ENCODE measurements at places on chromosomes 3 and 15.

DNA sequence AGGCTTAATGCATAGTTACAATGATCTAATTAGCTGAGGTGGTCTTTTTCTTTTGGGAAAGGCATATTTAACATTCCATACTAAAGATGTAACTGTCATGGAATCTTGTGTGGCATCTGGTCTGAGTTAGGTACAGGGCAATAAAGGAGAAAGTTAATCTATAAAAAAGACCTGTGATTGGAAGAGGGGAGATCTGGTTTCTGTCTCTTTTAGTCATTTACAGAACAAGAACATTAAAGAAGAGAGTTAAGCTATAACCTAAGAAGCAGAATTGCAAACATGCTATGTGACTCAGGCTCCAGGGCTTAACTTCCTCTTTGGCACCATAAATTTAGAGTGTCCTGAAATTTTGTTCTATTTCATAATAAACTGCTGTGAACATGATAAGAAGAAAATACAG, 47.2 kb upstream of the MME start:
- no peak for DNase-seq

DNA sequence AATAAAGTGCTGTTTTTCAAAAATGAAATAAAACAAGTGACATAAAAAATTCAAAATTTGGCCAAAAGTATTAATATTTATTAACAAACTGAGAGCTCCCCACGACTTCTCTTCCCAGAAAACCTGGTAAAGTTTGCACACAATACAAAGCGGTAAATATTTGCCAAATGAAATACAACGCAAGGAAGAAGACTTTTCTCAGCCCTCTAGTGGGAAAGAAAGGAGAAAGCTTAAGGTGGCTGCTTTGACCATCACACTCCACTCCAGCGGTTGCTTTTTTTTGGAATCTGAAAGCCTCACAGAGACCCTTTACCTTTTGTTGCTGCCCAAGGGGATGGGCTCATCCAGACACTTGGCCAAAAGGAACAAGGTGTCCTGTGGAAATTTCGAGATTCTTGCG, 1.1 kb upstream of the GK5 start:
- DNase-seq, result no peak

DNA sequence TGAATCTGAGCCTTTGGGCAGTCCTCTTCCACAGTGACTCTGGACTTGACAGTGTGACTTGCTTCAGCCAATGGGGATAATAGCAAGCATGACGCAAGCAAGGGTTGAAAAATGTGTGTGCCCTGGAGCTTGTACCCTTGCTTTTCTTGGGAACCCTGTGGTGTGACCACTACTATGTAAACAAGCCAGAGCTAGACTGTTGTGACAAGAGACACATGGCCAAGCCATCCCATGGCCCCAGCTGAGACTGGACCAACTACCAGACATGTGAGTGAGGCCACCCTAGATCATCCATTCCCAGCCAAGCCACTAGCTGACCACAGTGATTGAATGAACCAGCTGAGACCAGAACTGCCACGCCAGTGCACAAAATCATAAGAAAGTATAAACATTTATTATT, 11.8 kb downstream of the MYO1E start:
- no peak for DNase-seq

DNA sequence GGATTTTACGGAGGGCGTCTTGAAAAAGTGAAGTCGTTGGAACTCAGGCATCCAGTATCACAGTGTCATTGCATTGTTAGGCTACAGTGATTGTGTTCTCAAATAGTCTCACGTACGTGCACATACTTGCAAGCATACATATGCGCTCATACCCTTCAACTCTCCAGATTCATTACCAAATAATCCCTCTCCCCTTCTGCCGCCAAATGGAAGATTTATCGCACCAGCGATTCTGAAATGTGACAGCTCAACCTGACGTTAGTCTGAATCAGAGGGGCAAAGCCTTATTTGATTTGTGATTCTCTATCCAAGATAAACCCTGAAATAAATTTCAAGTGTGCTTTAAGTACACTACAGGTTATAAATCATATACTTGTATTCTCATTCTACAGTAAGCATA, 119.4 kb downstream of the GADL1 start:
- no peak for DNase-seq

DNA sequence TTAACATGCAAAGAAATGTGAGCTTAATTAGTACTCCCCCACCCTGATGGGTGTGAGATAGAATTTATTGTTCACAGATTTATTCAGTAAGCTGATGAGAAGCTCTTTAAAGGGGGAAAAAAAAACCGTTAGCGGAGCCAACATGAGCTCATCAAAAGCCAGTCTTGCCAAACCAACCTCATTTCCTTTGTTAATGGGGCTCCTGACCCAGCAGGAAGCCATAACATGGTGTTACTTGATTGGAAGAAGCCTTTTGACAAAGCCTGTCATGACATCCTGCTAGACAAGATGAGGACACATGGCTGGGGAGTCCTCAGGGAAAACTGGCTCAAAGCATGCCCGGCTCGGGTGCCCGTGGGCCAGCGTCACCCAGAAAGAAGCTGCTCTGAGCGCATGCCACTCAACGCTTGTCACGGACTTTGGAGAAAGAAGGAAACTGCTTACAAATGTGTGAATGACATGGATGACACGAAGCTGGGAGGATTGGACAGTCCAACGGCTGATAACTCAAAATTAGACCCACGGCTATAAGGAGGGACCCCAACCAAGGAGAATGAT, 64.6 kb downstream of the SLCO2A1 start:
- no peak for DNase-seq

GRCh38 chr3:188656196-188656982, 502.4 kb downstream of the LPP start:
- no peak for DNase-seq

- DNase-seq, result no peak
Measured at GRCh38 chr3:126180477-126181397, at the start of gene ALDH1L1. Gene ALDH1L1 (minus strand): TSS chr3:126180586. CDS start chr3:126160979, 19,607 bp downstream.

GRCh38 chr3:197667968-197668367, 68.7 kb downstream of the RUBCN start:
- no peak for DNase-seq

DNA sequence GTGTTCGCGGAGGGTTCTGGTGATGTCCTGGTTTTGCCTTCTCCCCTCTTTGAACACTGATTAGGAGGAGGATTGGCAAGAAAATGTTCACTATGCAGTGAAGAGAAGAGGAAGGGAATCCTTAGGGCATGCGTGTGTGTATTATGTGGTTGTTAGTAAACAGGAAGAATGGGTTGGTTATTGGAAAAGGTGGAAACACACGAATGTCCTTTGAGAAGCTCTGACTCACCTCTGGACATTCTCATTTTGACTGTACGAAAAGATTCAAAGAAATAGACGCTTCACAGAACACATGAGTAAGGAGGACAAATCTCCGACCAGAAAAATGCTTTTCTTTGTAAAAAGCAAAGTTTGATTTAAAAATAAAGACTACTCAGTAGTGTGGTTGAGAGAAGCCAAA, 188.8 kb upstream of the PRICKLE2 start:
- DNase-seq, result no peak

GRCh38 chr3:45064512-45065372, 38.6 kb downstream of the CLEC3B start:
- peak; percentile 16 for DNase-seq

DNA sequence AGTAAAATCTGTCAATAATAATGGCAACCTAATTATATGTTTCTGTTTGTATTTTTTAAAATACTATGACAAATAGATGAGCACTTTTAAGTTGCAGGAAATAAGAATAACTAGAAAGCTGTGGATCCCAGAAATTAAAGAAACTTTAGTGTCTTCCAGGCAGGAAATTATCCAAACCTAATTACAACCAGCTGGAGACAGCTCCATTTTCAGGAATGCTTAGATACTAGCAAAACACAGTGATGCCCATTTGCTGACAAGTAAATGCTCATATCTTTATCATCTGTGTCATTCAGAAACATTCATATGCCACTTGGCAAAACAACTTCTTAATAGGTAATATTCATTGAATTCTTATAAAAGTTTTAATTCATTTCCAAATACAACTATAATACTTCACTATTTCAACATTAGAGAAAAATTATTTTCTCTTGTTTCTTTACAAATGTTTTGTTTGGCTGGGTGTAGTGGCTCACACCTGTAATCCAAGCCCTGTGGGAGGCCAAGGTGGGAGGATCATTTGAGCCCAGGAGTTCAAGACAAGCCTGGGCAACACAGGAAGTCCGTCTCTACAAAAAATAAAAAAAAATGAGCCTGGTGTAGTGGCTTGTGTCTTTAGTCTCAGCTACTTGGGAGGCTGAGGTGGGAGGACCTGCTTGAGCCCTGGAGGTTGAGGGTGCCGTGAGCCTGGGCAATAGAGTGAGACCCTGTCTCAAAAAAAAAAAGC, 169.1 kb upstream of the TSPAN3 start:
- DNase-seq, result no peak

DNA sequence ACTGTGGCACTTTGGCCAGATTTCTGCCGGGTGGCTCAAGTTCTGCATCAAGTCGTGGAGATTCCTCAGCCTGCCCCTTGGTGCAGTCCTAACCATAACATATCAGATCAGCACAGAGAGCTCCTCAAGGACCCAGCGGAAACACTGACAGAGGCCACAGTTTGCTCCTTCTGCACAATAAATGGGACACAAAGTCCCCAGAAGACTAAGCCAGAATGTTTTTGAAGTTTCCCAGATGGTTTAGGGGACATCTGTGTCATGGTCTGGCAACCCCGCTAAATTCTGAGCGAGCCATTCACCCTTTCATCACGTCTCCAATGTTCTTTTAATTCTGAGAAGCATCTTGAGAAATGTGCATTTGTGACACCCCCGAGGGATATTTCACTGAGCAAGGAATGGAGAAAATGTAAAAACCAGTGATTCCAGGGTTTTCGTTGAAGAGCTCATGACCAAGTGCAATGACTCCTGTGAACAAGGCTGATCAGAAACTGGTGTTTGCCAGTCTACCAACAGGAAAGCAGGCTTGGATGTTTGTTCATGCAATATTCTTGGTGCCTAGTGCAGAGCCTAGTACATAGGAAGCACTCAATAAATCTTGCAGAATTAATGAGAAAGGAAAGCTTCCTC, 64.8 kb upstream of the LMCD1 start:
- no peak for DNase-seq

DNA sequence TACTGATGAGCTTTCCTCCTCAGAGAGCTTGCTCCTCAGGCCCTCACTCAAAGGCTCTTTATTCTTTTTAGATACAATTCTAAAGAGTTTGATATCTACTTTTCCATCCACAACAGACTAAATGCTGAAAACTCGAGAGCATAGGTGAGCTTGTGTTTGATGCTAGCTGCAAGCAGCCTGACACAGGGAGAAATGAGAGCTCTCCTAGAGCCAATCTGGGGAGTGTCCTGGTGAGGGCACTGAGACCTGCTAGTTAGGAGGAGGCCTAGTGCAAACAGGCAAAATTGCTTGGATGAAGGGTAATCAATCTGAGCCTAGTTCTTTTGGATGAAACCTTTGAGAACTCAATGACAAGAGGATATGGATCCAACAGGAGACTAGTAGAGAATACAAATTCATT, 300.8 kb downstream of the ZBTB20 start:
- no peak for DNase-seq

GRCh38 chr3:133418361-133418760, 18.5 kb downstream of the BFSP2 start:
- no peak for DNase-seq

- DNase-seq, result no peak
Measured at GRCh38 chr3:120113128-120114116, 19.2 kb upstream of the GSK3B start.

DNA sequence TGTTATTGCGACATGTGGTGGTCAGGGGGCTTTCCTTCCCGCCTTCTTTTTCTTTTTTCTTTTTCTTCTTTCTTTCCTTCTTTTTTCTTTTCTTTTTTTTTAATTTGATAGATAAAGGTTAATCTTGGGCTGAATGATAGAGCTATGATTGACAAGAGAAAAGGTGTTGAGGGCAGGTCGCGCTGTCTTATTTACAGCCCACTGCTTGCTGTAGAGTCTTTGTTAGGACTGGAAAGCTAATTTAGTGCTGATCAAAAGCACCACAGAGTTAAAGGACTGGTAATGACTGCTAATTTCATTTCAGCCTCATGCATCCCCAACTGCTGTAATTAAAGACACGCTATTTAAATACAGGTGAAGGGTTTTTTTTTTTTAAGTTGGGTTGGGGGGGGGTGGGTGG, 10.6 kb upstream of the SOX2 start:
- DNase-seq, result no peak

- DNase-seq, result peak; percentile 3
Measured at GRCh38 chr15:55799291-55800212, 56.6 kb upstream of the PRTG start.

- DNase-seq, result no peak
Measured at GRCh38 chr3:11784971-11785377, 61.7 kb downstream of the TAMM41 start.

All from stimulated activated CD8-positive, alpha-beta memory T cell treated with anti-CD3 and anti-CD28 coated beads, Interleukin-4, amount 100 ng/mL, for 24 hours (primary cell).